Neuronal stem cell (in vitro differentiated cells): ENCODE measurements at places on chromosomes 7 and 10.

DNA sequence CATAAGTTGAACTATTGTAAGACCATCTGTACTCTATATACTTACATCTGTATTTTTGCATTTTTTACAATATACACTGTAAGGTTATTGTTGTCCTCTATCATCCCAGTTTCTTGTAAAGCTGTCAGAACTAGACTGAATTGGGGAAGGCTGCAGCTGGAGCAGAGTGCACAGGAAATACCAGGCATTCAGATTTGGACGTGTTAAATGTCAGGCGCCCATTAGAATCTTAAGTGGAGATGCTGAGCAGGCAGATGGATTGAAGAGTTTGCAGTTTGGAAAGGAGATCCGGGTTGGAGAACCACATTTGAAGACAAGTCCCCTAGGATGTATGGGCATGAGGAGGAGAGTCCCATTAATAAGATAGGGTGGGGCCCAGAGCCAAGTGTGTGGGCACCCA, 40.4 kb downstream of the MTURN start:
- H3K4me3 ChIP-seq: no peak overlapping the region
- no peak overlapping the region for H3K27ac ChIP-seq
- H3K4me1 ChIP-seq: peaks cover 17% of the 10 kb centered on the region
- no peak for DNase-seq
- no peaks in the 10 kb centered on the region for H3K36me3 ChIP-seq
- H3K27me3 ChIP-seq: no peaks in the 10 kb centered on the region

DNA sequence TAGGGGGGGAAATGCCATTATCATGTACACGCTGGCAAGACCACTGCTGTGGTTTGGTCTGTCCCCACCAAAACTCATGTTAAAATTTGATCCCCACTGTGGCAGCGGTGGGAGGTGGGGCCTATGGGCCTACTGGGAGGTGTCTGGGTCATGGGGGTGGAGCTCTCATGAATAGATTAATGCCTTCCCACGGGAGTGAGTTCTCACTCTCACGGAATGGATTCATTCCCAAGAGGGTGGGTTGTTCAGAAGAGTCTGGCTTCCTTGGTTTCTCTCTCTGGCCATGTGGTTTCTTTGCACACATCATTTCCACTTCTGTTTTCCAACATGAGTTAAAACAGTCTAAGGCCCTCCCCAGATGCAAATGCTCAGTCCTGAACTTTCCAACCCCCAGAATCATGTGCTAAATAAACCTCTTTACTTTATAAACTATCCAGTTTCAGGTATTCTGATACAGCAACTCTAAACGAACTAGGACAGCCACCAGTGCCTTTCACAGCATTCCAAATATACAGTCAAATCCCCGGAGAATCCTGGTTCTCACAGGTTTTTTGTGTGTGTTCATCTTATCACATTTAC, 44.3 kb downstream of the SMURF1 start:
- DNase-seq: no peak
- no peak overlapping the region for H3K4me3 ChIP-seq
- no peaks in the 10 kb centered on the region for H3K27me3 ChIP-seq
- H3K4me1 ChIP-seq: no peaks in the 10 kb centered on the region

- H3K4me3 ChIP-seq: no peak overlapping the region
- H3K4me1 ChIP-seq: no peaks in the 10 kb centered on the region
- no peak overlapping the region for H3K27ac ChIP-seq
- DNase-seq: no peak
- H3K36me3 ChIP-seq: no peaks in the 10 kb centered on the region
- no peaks in the 10 kb centered on the region for H3K27me3 ChIP-seq
Measured at GRCh38 chr7:11636274-11636673, 195.7 kb downstream of the THSD7A start.

DNA sequence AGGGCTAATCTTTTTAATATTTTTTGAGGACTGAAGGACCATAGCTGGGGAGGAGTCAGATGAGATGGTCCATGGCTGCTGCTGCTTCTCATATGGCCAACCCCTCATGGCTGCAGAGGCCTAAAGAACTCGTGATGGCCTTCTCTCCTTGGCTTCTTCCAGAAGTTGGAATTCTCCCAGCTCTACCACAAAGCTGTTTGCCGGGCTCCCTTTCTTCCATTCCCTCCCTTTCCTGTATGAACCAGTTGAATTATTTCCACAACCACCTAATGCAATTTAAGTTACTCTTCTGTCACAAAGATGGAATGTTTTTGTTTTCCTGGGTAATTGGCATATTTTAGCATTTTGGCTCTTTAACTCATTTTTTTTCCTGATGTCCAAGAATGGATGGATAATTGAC, 80.7 kb downstream of the PHTF2 start:
- no peaks in the 10 kb centered on the region for H3K36me3 ChIP-seq
- no peaks in the 10 kb centered on the region for H3K4me1 ChIP-seq
- DNase-seq: no peak
- no peak overlapping the region for H3K27ac ChIP-seq
- no peaks in the 10 kb centered on the region for H3K27me3 ChIP-seq
- no peak overlapping the region for H3K4me3 ChIP-seq

DNA sequence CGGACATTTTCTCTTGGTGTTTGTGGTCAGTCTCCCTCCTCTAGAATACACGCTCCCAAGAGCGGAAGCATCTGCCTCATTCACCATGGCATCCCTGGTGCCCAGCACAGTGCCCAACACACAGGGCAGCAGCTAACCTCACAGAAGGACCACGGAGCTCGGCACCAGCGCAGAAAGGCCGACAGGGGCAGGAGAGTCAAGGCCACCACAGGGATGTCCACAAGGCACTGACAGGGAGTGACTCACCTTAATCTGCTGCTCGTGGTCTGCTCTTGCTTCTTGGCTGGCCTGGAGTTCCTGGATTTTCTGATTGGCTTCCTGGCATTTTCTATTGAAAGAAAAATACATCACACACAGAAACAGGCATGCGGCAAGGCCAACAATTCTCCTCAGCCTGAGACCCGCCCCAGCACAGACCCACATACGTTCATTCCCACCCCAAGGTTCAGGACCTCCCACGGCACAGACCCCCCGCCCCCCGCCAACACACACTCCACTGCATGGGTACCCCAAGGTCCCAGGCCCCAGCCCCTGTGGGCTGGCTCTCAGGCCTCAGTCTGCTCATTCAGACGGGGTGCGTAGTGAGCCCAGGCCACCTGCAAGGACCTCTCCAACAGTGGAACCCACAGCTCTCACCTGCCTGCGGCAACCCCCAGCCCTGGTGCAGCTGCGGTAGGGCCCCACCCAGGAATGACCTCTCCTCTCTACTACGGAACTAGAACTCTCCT, 14.9 kb downstream of the MAD1L1 start:
- no peaks in the 10 kb centered on the region for H3K27me3 ChIP-seq
- peaks cover 85% of the 10 kb centered on the region for H3K36me3 ChIP-seq
- no peak overlapping the region for H3K27ac ChIP-seq
- H3K4me3 ChIP-seq: no peak overlapping the region
- H3K4me1 ChIP-seq: no peaks in the 10 kb centered on the region
- DNase-seq: no peak

DNA sequence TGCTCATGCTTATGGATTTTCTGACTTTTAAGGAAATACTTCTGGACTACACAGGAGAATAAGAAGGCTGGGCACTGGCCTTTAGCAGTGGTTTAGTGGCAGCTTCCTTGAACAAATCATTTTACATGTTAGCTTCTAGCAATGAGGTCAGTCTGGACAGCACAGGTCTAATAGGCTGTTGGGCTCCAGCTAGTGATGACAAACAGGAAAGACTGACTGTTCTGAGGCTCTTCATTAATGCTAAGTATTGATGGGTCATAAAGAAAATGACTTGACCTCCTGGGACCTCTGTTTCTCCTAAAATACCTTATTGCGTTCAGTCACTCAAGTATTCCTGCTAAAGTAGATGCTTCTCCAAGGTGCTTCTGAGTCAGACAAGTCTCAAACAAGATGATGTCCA, 4.9 kb upstream of the RHOBTB1 start:
- no peaks in the 10 kb centered on the region for H3K36me3 ChIP-seq
- no peaks in the 10 kb centered on the region for H3K27me3 ChIP-seq
- no peak overlapping the region for H3K4me3 ChIP-seq
